ENCODE measurements at places on chromosomes 11 and 22. TPM values are rescaled to one million over a fixed set of nuclear protein-coding genes. Genes with fewer than 3 reads are reported as not detected.

Gene SCN3B
- total RNA-seq, result not detected

DNA sequence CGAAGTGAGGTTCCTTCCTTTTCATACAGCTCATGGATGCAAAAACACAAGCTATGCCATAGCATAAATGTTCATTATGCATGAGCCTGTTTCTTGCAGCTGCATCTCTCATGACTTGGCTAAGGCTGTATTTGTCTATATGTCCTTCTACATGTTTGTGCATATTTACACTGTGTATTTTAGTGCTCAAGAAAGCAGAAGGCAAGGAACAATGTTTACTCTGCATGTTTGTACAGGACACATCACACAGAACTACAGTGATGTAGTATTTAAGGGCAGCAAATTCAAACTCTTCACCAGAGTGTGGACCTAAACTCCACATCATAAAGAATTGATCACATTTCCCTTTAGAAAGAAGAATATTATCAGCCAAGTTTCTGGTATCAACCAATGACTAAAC, 170.3 kb downstream of the CADM1 start:
- no peak for DNase-seq

- DNase-seq, result no peak
Observed at GRCh38 chr11:62575837-62576236, 2.1 kb upstream of the EEF1G start.

GRCh38 chr11:924406-925157, 1.1 kb upstream of the AP2A2 start:
- no peak for DNase-seq

- no peak for DNase-seq
Observed at GRCh38 chr22:28478564-28478963, 201.1 kb downstream of the TTC28 start.

DNA sequence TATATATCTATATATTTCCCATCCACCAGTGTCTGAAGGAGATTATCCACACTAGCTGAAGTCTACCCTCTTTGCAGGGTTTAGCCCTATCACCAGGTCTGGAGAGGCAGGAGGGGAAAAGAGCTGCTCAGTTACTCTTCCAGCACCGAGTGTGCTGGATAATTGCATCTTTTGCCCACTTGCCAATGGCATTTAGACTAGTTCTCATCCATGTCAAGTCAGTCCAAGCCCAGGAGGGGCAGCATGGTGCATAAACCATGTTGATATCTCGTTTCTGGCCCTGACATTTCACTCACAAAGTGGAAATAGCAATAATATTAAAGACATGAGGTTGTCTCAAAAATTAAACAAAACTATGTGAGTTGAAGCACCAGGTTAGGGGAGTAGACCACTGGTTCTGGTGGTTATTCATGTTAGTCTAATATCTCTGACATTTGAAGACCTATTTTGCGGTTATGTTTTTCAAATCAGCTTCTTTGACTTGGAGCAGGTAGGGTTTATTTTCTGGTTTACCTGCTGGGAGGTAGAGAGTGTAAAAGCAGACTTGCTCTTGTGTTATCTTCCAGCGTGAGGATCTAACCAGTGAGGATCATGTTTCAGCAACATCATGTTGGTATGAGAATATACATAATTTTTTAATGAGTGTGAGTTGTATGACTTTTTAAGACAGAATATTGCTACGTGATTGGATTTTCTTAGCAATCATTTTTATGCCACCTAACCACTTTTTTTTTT, 273.2 kb upstream of the KIRREL3 start:
- DNase-seq, result no peak

Gene EML3
- total RNA-seq, result 19.8 TPM

Gene SMIM35
- total RNA-seq, result not detected

DNA sequence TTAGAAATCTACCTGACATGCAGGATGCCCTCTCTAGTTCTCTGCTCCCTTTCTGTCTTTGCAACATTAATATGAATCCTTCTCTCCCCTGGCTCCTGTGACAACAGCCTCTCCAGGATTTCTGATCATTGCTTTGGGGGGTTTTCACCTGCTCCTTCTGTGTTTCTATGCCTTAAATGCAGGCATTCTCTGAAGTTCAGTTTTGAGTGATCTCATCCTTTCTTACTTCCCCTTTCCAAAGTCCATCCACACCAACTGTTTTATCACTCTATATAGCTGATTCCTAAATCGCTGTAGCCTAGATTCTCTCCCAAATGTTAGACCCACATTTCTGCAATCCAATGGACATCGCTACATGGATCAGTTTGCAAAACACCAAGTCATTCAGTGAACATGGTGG, 330.7 kb upstream of the NCAM1 start:
- no peak for DNase-seq

DNA sequence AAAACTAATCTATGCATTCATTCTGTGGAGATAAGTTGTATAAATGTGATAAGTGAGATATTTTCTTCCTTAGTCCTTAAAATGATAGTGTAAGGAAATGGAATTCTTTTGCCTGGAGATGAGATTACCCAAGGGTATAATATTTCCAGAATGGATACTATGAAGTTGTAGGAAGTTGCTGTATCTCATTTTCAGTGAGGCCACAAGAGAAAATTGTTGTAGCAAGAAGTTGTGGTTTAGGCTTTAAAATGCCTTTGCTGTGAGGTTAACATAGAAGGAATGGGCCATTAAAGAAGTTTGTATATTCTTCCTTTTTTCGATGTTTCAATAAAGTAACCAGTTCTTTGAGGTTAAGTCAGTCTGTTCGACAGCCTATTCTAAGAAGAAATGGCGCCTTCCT, 50.7 kb upstream of the LIN7C start:
- peak; percentile 10 for DNase-seq

Gene SCGB1C1
- total RNA-seq, result not detected

DNA sequence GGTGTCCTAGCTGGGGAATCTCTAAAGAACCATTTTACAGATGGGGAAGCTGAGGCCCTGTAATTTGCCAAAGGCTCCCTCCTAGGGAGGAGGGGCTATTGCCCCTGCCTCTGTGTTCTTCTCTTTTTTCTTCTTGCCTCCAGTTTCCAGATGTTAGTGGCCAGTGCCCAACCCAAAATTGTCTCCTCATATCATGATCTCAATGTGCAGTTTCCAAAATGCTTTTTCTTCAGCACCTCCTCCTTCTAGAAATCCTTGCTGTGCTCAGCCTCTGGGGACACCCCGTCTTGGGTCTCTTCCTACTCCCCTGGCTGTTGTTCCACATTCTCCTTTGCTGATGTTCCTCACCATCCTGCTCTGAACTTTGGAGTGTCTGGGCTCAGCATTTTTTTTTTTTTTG, 9.5 kb upstream of the CHRM1 start:
- no peak for DNase-seq

GRCh38 chr22:38098410-38099249, 11.9 kb downstream of the BAIAP2L2 start:
- DNase-seq, result no peak

GRCh38 chr11:29876192-29876591, 140.6 kb downstream of the KCNA4 start:
- DNase-seq, result no peak

- DNase-seq, result no peak
Observed at GRCh38 chr22:44468973-44469372, 29.1 kb downstream of the RTL6 start.

Gene OVOL1
- total RNA-seq, result not detected

DNA sequence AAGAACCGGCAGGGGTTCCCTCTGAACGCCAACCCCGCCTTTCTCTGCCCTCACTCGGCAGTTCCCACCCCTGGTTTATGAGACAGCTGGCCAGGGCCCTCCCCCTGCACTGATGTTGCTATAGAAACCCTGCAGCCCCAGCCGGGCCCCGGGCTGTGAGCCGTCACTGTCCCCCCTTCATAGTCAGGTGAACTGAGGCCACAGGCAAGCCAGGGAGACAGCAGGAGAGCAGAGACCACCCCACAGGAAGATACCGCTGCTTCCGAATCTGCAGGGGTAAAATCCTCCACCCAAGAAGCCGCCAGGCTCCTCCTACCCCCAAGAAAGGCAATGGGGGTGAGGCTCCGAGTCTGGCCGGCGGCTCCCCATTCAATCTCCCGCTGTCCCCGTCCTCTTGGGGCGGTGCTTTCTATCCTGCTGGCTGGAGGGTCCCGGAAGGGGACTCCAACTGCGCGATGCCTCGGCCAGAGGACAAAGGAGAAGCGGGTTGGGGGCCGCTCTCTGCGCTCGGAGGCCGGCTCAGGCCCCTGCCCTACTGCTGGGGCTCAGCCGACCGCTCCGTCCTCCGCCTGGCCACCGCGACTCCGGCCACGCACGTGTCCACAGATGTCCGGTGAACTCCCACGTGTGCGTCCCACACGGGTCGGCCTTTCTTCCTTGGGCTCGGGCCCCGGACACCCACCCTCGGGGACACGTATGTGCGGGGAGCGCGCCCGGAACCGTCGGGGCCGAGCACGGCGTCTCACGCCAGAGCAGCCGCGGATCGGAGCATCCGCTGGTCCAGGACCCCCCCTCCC, 587 bp downstream of the SLC25A22 start:
- peak; percentile 76 for DNase-seq

GRCh38 chr22:33116841-33117547, 58.8 kb upstream of the SYN3 start:
- no peak for DNase-seq

DNA sequence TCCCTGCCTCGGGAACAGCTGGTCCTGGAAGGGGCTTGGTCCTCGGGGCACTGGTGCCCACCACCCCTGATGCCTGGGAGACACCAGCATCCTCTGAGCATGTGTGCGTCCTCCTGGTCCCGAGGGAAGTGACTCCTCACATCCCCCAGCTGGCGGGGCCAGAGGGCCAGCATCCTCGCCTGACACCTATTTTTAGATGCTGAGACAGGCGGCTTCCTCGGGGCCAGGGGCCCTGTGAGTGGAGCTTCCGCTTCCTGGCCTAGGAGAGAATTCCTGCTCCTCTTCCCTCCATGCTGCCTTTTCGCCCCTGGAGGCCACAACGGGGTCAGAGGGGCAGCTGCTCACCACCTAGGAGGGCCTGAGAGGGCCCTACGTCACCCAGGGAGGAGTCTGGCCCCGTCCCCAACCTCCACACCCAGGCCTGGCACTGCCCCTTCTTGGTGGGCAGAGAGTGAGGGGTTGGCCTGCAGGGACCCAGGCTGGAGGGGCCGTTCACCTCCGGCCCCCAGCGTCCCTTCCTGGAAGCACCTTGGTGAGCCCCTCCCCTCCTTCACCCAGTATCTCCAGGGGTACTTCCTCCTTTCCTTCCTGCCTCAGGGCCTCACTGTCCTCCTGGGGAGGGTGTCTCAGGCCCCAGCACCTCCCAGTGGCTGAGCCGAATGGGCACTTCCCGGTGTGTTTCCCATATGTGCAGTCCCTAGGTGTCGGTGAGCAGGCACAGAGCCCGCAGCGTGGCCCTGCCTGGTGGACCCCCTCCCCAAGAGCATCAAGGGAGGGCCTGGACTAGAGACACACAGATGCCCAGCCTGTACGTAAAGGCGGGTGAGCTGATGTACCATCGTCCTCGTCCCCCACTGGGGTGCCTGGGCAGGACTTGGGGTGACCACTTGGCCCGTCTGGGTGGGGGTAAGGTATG, 6.1 kb downstream of the CD81 start:
- DNase-seq, result no peak

DNA sequence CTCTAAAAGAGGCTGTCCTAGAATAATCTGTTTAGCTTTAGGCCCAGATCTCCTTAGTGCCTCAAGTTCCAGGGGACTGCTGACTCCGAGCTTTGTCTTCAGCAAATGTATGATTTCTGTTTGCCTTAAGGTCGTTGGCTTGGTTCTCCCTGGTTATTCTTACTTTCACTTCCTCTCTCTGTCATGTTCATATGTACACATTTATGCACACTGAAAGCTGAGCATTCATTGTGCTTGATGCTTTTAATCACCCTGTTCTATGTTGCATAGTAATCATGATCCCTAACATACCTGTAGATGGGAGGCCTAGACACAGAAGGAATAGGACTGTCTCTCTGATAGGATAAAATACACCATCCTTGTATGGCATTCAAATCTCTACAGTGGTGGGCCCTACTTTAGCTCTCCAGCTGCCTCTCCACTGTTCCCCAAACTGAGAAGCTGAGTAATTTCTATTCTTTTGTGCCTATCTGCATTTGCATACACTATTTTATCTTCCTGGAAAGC, 7.2 kb downstream of the PPFIBP2 start:
- no peak for DNase-seq

DNA sequence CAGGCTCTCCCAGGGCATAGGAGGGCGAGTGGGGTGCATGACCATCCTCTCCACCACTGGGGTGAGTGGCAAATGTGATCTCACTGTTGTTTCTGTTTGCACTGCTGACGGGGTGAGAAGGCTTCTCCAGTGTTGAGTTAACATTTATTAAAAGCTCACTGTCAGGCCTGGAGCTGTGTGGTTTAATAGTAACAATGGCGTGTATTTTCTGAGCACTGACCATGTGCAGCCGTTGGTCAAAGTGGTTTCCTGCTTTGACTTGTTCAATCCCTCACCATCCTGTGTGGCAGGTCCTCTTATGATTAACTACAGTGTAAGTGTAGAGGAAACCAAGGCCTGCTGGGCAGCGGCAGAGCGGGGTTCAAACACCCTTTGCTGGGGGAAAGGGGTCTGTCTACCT, 4.4 kb downstream of the A4GALT start:
- no peak for DNase-seq

- peak; percentile 45 for DNase-seq
Observed at GRCh38 chr11:47552056-47552565, 821 bp downstream of the CELF1 start.

Gene CHRNA10
- 0.71 TPM for total RNA-seq

DNA sequence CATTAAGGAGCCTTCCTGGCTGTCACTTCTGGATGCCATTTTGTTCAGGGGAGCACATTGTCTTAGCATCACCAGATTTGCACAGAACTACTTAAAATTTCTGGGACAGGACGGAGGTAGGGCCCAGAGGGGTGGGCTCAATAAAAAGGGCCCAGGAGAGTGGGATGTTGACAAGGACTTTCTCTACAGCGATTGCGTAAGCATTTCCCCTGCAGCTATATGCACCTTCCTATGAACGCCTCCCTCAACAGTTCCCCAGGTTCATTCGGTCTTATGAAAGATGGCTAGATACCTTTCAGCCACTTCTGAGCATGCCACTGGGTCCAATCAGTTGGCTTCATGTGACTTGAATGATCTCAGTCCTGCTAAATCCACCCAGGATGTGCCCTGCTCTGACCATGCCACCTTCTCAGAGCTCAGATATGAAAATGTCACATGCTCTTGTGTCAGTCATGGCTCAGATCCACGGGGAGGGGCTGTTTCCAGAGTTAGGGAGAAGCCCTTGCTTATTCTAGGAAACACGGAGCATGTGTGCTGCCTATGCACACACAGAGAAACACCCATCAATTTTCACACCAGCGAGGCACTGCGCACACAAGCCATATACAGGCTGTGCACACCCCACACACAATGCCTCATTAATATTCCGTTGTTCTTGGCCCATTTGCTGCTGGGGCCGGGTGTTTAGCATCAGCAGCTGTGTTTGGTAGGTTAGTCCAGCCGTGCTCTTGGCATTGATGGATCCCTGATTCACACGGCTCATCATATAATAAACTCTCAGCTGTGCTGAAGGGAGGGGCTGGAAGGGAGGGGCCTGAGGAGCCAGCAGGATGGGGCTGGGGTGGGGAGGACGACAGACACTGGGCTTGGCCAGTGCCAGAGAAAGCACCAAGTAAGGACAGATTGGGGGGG, 52.5 kb upstream of the NNMT start:
- DNase-seq, result no peak

Data from SJSA1 (cell line).